Activated T-helper 1 cell treated with Interleukin-2 at 50 U/mL for 16 hours (primary cell): ENCODE measurements at places on chromosomes 7 and 10.

GRCh38 chr10:74383642-74384041 is 232.6 kb downstream of the ADK start:
- DNase-seq: no peak

- DNase-seq: no peak
These were observed 89.1 kb downstream of the EGFR start for GRCh38 chr7:55107946-55108345.

DNA sequence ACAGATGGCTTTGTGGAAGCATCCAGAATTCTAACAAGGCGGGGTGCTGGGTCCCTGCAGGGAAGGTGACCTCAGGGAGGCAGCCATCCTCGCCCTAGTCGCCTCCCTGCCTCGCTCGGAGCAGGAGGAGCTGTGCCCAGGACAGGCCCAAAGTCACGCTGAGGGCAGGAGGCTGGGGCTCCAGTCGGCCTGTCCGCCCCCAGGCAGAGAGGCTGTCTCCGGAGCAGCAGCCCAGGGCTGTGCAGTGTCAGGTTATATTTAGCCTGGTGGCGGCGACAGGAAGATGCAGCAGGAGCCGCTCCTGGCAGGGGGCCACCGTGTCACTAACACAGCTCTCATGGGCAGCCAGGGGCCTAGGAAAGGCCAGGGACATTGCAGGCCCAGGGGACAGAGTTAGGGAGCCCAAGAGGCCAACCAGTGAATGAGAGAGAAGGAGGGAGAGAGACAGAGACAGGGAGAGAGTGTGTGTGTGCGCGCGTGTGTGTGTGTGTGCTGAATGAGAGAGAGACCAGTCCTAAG is 13.5 kb downstream of the KCNH2 start:
- DNase-seq: no peak

- no peak for DNase-seq
These were observed 5.7 kb downstream of the ATG9B start for GRCh38 chr7:151018421-151019129.

DNA sequence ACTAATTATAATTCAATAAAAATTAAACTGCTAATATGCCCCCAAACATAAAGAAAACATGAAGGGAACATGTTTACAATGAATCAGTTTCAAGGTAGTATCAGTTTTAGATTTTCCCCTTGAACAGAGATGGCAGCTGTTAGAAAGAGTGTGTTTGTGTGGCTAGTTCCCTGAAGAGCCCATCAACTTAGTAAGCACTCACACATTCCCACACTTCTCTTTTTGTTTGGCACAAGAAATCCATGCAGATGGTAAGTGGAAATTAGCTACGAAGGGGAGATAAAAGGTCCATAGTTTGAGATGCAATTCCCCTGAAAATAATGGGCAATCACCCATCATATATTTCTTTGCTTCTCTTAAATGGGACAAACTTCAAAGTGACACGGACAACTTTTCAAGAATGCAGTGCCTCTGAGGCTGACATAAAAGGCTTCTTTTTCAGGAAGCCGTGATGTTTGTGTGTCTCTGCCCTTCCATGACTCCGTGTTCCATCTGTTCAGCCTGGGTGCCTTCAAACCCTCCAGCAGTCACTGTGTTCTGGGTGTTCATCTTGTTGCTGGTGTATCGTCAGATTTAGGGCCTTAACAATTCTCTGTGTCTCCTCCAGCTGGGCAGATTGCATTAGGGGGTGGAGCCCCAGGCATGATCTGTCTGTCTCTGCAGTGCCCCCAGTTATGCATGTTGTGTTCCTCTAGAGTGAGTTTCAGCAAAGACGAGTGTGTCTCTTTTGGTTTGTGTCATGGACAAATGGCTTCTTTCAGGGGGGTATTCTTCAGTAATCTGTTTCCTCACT is 259.5 kb upstream of the NPY start:
- DNase-seq: no peak
